Large intestine (tissue), 12 donors: ENCODE measurements at places on chromosomes 5 and 9.

DNA sequence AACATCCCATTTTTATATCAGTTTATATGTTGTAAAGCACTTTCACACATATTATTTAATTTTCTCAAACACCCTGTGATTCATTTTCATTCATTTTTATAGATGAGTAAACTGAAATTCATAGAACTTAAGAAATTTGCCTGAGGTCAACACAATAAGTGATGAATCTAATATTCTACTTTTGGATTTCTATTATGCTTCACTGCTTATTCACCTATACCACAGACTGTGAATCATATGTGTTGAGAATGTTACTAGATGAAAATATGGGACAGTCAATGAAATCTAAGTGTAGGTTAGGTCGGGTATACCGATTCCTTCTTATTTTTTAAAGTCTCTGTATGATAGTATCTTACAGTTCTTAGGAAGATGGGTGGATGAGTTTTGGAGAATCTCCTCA, 24.8 kb downstream of the CDC37L1 start:
- no peaks in the 10 kb centered on the region for H3K4me1 ChIP-seq
- peaks cover 37% of the 10 kb centered on the region for H3K36me3 ChIP-seq
- no peak overlapping the region for H3K4me3 ChIP-seq

GRCh38 chr5:1834721-1835429, 33.7 kb downstream of the NDUFS6 start:
- H3K4me3 ChIP-seq = no peak overlapping the region
- H3K27me3 ChIP-seq = peaks cover 61% of the 10 kb centered on the region
- H3K4me1 ChIP-seq = no peaks in the 10 kb centered on the region
- no peaks in the 10 kb centered on the region for H3K36me3 ChIP-seq
- H3K27ac ChIP-seq = no peak overlapping the region
- no peak for DNase-seq

DNA sequence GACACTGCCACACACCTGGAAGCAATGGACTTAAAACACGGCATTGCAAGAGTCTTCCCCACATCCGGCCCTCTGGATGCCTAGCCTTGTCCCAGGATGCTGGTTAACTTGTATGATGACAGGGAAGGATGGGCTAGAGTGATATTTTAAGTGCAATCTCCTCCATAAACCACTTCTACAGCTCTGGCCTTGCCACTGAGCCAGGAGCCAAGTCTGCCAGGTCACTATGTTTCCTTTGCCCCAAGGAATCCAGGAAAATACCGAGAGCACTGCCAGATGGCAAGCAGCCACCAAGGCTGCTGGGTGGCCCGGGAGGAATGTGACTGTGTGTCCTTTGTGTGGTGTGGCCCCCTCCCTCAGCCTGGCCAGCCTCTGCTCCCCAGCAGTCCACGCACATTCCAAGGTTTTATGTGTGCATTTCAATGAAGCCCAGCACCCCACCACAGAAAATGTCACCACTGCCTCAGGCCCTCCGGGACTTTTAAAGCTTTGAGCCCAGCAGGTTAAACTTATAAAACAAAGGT, 106.0 kb downstream of the FRMD3 start:
- DNase-seq = no peak
- H3K36me3 ChIP-seq = no peaks in the 10 kb centered on the region
- peaks cover 3% of the 10 kb centered on the region for H3K4me1 ChIP-seq

DNA sequence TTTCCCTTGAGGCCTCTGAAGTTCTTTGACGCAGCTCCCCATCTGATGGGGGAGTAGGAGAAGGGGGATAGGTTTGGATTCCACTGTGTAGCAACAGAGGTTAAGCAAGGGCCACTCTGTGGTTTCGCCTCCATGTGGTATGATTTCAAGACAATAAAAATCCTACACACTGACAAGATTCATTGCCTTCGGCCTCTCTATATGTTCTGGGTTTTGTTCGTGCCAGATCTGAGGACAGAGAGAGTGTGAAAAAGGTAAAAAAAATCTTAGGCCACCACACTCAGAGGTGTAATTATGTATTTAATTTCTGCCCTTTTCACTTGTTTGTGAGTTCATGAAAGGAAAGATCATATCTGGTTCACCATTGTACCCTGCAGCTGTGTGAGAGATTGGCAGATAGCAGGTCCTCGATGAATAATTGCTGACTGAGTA, 715.2 kb upstream of the ZNF608 start:
- H3K4me1 ChIP-seq = no peaks in the 10 kb centered on the region
- H3K27ac ChIP-seq = no peak overlapping the region
- no peaks in the 10 kb centered on the region for H3K36me3 ChIP-seq

DNA sequence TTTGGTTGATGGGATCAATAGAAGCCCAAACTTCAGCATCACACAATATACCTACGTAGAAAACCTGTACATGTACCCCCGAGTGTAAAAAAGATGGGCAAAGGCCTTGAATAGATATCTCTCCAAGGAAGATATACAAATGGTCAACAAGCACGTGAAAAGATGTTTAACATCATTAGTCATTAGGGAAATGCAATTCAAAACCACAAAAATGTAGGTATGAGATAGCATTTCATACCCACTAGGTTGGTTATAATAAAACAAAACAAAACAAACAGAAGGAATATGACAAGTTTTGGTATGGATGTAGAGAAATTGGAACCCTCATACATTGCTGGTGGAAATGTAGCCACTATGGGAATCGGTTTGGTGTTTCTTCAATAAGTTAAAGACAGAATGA, 33.1 kb upstream of the PPARGC1B start:
- no peak overlapping the region for H3K4me3 ChIP-seq
- no peak overlapping the region for H3K27ac ChIP-seq
- no peaks in the 10 kb centered on the region for H3K36me3 ChIP-seq
- no peaks in the 10 kb centered on the region for H3K27me3 ChIP-seq

GRCh38 chr9:4077499-4078102, 222.3 kb downstream of the GLIS3 start:
- H3K4me1 ChIP-seq = peaks cover 15% of the 10 kb centered on the region
- H3K4me3 ChIP-seq = no peak overlapping the region
- no peaks in the 10 kb centered on the region for H3K36me3 ChIP-seq
- no peak for DNase-seq
- H3K27ac ChIP-seq = no peak overlapping the region
- H3K27me3 ChIP-seq = no peaks in the 10 kb centered on the region

DNA sequence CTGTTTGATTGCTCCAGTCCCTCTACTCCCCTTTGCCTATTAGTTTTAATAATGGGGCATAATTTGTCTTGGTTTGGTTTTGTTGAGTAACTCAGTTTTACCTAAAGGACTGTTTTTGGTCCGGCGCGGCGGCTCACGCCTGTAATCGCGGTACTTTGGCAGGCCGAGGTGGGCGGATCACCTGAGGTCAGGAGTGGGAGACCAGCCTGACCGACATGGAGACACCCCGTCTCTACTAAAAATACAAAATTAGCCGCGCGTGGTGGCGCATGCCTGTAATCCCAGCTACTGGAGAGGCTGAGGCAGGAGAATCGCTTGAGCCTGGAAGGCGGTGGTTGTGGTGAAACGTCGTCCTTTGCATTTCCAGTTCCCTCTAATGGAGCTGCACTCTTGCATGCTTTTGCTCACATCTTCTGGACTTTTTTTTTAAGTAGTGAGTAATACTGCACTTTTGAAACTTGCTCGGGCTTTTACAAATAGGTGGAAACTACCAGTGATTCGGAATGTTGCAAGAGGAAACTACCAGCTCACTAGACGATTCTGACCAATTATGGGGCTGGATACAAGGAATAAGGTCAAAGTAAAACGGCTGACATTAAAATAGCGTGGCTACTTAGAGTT, 721 bp upstream of the MAML1 start:
- H3K36me3 ChIP-seq = peaks cover 32% of the 10 kb centered on the region
- H3K4me1 ChIP-seq = peaks cover 7% of the 10 kb centered on the region
- no peak for DNase-seq
- no peaks in the 10 kb centered on the region for H3K27me3 ChIP-seq
- H3K27ac ChIP-seq = peak overlapping the region; percentile 60

DNA sequence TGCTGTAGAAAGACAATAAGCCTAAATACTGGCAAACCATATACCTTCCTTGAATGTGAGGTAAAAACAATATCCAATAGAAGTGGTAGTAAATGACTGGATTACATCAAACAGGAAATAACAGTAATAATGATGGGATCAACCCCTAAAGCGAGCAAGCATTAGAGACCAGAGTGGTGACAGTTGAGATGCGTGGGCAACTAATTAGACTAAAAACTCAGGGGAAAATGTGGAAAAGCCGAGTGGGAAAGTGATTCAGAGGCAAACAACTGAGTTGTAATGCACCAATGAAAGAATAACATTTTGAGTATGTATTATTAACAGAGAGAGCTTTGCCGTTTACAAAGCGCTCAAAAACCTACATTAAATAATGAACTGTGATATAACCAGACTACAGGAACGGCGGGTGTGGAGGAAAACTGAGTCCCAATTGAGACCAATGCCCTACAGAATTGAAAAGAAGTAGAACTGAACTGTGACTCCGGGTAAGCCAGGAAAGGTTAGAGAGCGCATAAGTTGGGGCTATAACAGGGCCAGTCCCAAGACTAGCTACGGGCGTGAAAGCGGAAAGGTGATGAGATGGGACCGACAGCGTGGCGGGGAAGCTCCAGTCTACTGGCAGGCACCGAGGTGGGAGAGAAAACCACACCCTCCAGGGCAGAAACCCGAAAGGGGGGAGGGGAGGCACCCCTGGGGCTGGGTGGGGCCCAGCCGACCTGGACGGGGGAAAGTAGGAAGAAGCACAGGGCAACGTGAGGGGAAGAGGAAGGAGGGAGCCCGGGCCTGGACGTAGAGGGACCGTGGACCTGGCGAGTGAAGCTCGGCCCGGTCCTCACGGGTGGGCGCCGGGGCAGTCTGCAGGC, 592 bp downstream of the UBAP2 start:
- no peak for DNase-seq
- H3K4me1 ChIP-seq = peaks cover 21% of the 10 kb centered on the region
- H3K36me3 ChIP-seq = peaks cover 4% of the 10 kb centered on the region
- peak overlapping the region; percentile 88 for H3K27ac ChIP-seq
- H3K27me3 ChIP-seq = no peaks in the 10 kb centered on the region
